Nephron progenitor cell (in vitro differentiated cells): ENCODE measurements at places on chromosomes 7 and 10.

DNA sequence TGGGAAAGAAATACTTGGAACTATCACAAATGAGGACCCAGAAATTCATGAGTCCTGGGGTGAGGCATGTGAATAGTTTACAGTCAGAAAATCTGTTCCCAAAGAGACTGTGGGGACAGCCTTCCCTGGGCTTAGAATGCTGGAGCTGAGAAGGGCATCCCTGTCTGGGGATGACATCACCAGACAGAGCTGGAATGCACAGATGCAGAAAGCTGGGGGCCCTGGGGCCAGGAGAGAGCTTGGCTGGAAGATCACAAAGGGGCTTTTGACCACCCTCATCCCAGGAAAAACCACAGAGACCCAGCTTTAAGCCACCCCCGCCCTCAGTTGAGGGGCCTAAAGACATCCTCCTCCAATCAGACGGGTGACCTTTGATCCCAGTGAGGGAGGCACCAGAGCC, 264.5 kb downstream of the PLXNA4 start:
- DNase-seq: no peak

GRCh38 chr7:147584771-147585193, 1005.8 kb upstream of the C7orf33 start:
- DNase-seq: no peak

DNA sequence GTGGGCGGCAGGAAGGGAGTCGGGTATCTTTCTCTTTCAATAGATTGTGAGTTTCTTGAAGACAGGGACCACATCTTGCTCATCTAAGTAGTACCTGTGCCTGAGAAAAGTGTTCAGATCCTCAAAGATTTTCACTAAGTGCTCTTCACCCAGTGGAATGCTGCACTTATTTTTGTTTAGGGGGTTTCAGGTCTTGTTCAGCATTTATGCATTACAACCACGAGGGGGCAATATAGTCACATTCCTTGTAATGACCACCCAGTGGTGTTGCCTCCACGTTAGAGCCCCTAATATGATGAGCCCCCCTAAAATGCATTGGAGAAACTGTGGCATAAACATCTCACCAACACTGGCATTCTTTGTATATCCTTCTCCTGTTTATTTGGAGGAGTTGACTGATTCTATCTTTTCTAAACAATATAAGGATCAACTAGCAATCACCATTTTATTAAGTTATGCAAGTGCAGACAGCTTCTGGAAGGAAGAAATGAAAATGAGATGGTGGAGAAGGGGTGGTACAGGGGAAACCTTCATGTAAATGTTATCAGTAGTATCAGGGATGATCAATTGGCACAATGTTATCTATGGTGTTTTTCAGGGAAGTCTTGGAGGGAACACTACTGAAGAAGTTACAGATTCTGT, 3.1 kb upstream of the PAPSS2 start:
- peak; percentile 16 for DNase-seq

DNA sequence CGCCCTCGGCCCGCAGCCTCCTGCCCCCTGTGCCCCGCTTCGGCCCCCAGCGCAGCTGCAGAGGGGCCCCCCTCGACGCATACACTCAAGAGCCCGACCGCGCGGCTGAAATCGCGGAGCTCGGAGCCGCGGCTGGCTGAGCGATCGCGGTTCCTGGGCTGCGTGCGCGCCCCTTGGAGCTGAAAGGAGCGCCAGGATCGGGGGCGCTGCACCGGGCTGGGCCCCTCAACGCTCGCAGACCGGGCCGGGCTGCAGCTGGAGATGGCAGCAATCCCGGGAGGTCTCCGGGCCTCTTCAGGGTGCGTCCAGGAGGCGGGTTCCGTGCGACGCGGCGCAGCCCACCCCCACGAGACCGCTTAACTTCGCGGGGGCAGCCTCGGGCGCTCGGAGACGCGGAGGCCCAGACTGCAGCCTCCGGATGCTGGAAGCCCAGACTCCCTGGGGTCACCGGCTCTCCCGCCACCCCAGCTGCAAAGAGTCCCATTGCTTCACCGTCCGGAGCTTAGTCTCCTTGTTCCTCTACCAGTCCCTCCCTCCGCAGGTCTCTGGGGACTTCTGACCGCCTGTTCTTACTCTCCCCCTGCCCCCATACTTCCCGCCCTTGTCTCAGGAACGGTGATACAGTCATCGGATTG, 73.0 kb upstream of the LRRC4 start:
- peak; percentile 48 for DNase-seq

DNA sequence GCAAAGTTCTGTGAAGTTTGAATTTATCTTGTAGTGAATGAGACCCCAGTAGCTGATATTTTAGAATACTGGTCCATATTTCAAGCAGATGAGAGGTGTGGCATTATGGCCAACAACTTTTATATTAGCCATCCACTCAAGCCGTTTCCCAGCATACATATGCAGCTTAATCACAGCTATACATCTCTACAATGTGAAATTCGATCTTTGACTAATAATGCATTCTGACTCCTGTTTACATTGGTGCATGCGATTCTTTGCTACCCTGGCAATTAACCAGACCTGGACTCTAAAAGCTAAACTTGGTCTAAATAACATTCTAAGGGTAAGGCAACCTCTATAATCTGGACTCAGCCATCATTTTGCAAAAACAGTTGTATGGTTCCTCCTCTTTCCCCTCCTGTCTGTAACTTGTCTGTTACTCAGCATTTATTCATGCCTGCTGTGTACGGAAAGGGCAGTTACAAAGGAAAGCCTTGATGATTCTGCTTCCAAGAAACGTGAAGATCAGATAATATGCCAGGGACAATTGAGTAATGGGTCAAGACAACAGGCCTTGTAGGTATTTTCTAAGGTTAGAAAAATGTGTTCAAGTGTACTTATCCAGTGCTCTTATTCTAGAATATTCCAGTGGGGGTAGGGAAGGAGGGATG, 50.6 kb downstream of the PNLIPRP2 start:
- no peak for DNase-seq

DNA sequence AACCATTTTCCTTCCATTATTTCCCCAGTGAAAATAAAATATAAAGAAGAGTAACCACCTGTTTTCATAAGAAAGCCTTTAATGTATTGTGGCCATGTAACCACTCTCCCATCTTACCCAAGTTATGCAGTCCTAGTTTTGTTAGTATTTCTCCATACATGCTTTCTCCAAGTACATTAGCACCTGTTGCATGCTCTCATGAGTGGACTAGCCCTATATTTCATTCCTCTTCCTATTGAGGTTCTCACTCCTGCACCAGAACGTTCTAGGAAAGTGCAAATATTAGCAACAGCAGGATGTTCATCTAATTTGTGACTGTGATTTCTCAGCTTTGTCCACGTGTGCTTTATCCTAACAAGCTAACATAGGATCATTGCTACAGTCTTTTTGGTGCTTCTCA, 155.1 kb upstream of the NPVF start:
- no peak for DNase-seq

GRCh38 chr10:62082729-62083411, 181.4 kb downstream of the ARID5B start:
- no peak for DNase-seq

- no peak for DNase-seq
Measured at GRCh38 chr10:77358656-77359055, 279.0 kb downstream of the KCNMA1 start.

GRCh38 chr7:118573085-118573484, 348.6 kb downstream of the ANKRD7 start:
- peak; percentile 3 for DNase-seq

DNA sequence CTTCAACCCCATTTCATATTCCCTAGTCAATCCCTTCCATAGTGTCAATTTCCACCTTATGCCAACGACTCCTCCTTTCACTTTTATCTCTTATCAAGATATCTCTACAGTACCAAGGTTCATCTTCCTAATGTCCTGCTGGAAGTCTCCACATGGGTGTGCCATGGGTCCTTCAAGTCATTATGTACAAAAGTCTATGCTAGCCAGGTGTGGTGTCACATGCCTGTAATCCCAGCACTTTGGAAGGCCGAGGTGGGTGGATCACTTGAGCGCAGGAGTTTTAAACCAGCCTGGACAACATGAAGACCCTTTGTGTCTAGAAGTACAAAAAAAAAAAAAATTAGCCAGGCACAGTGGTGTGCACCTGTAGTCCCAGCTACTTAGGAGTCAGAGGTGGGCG, 47.6 kb downstream of the PRTFDC1 start:
- no peak for DNase-seq

DNA sequence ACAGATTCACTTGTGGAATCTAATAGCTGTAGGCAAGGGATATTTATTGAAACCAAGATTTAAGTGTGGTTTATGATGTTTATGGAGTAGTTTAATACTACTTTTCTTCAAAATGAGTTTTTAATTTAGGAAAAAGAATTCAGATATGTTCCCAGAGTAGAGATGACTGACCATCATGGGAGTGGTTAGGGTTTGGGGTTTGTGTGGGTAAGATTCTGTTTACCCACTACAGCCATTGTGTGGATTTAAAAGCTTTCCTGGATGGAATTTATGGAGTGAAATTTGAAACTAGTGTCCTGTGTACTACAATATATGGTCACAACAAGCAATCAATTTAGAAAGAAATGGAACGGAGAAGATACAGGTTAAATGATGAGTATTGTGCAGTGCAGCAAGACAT, 453.5 kb downstream of the AUTS2 start:
- DNase-seq: no peak

DNA sequence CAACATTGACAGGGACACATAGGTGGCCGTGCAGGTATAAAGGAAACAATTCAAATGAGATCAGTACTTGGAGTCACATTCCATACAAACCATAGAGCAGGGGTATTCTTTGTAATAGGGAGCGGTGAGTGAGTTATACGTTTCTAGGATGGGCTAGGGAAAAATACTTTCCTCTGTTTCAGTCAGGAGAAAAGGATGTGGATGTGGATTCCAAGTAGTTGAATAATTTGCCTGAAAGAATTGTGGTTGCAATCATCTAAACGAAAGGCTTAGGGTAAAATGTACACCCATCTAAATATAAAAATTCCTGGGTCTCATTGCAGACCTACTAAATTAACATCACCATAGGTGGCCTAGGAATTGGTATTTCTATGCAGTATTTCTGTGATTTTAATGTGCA, 270.7 kb upstream of the IGFBP3 start:
- no peak for DNase-seq

GRCh38 chr10:47414752-47415519, 30.8 kb upstream of the ZNF488 start:
- DNase-seq: no peak

DNA sequence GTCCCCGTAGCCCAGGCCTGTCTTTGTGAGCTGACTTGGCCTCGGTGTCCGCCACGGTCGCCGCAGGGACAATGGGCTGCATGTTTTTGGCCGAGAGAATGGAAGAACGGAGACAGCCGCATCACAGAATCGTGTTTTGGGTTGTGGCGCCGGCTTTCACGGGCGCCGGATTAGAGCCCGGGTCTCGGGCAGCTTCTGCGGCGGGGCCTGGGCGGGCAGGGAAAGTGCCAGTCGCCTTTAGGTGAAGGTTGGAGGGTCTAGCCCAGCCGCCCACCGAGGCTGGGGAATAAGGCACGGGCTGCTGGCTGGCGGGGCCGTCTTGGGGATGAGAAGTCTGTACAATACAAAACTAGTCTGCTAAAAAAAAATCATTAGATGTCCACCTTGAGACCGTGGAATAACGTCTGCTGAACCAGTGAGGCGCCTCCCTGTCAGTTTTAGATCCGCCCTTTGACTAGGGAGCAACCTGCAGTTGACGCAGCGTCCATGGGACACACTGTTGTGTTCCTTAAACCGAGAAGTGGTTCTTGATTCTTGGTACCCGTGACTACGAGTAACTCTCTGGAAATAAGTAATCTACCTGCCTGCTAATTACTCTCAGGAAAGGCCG, 577 bp downstream of the DNAJB9 start:
- peak; percentile 51 for DNase-seq

- DNase-seq: peak; percentile 51
Measured at GRCh38 chr10:102421757-102422512, 1.3 kb downstream of the FBXL15 start.

DNA sequence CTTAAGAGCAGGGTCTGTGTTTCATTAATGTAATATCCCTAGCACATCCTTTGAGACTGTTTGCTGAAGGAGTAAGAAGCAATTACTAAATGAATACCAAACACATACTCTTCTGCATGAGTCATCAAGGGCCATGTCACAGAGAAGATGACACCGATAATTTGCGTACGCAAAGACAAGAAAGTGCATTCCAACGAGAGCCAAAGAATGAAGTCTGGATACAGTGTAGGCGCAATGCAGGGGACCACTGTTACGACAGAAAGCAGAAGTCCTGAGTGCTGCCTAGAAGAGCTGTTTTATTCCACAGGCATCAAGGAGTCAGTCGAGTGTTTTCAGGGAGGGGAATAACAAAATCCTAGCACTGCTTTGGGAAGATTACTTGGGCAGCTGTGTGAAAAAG, 62.7 kb downstream of the VPS41 start:
- no peak for DNase-seq

GRCh38 chr7:155277385-155277994, 20.2 kb upstream of the INSIG1 start:
- no peak for DNase-seq

GRCh38 chr10:29372920-29373319, 84.0 kb downstream of the LYZL1 start:
- DNase-seq: no peak

DNA sequence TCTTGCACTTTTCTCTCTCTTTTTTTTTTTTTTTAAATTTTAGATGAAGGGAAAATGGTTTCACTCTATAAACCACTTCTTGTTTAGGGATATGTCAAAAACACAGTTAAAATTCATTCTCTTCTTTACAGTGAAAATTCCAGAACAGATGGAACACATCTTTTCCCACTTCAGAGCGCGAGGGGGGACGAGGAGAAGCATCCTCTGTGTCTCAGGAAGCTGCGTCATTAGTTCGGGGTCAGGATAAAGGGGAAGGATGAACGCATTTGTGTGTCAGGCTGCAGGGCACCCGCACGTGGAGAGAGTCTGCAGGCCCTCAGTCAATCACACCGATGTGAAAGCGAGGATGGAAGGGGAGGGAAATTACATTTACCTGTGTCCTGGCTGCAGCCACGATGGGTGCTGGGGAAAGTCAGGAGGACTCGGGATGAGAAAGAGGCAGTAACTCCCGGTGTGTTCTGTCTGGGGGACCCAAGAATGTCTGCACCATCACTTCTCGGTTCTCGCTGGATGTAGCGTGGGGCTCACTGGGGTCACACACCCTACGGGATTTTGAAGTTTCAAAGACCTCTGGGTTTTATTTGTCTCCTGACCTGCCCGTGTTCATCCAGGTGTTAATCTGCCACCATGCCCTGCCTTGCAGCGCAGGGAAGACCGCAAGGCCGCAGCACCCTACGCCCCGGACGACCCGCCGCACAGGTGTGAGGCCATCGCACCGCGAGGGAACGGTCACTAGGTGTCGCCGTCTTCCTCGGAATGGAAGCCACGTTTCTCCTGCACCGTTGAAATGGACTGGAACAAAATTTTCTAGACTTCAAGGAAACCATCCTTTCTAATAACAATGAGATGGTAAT, 66.7 kb upstream of the PITRM1 start:
- peak; percentile 81 for DNase-seq
